Activated CD8-positive, alpha-beta memory T cell treated with anti-CD3 and anti-CD28 coated beads, Interleukin-2, amount 10 ng/mL, durations not matched to agents 7 days and 5 days (primary cell): ENCODE measurements at places on chromosomes 4 and X. TPM values are rescaled to one million over a fixed set of nuclear protein-coding genes. Genes with fewer than 3 reads are reported as not detected.

NCAPG gene
- 102 TPM for total RNA-seq

DNA sequence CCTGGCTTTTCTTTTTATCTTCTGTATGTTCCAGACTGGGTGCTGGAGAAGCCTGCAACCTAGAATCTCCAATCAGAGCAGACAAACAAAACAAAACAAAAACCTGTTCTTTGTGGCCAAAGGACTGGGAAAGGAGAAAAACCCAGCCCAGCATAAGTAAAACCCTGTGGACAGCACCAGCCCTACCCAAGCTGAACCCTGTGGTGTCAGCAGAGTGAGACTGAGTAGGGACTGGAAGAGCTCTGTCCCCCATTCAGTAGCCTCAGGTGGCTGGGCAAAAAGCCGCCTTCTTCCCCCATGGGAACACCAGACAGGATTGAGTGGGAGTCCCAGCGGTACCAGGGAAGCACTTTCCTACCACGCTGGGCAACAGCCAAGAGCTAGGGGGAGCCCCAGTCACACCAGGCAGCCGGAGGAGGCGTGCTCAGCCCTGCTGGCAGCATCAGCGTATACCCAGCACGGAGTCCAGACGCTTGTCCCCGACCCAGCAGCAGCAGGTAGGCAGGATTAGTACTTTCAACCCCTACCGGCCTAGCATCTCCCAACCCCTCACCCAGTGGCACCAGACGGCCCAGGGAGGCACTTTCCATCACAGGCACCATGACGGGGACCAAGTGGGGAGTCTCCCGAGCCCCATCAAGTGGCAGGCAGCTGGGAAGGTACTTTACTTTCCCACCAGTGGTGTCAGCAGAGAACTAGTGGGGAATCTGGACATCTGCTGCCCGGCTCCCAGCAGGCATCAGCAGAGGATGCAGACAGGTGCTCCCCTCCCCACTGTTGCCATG is 8.6 kb upstream of the JADE3 start:
- peaks cover 5% of the 10 kb centered on the region for H3K4me1 ChIP-seq
- peaks cover 27% of the 10 kb centered on the region for H3K27me3 ChIP-seq
- DNase-seq, result peak; percentile 65
- no peak overlapping the region for H3K27ac ChIP-seq
- H3K36me3 ChIP-seq, result no peaks in the 10 kb centered on the region

DNA sequence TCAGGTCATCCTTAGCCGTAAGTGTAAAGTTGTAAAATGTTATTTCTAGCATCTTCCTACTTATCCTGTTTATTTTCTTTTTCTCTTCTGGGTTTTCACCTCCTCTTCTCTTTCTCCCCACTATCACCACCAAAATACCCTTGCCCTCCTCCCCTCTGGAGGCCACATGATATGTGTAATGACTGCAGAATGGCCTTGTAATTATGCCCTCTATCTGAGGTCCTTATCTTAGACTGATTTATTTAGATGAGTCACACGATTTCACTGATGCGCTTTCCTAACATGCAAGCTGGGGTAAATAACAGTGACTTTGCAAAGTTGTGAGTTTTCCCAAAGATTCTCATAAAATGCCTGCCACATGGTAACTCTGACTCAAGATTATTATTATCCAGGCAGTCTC is 231.8 kb upstream of the GPRIN3 start:
- no peak for DNase-seq
- no peak overlapping the region for H3K4me3 ChIP-seq
- H3K4me1 ChIP-seq, result peaks cover 14% of the 10 kb centered on the region
- H3K27ac ChIP-seq, result no peak overlapping the region
- no peaks in the 10 kb centered on the region for H3K36me3 ChIP-seq
- peaks cover 22% of the 10 kb centered on the region for H3K27me3 ChIP-seq

DNA sequence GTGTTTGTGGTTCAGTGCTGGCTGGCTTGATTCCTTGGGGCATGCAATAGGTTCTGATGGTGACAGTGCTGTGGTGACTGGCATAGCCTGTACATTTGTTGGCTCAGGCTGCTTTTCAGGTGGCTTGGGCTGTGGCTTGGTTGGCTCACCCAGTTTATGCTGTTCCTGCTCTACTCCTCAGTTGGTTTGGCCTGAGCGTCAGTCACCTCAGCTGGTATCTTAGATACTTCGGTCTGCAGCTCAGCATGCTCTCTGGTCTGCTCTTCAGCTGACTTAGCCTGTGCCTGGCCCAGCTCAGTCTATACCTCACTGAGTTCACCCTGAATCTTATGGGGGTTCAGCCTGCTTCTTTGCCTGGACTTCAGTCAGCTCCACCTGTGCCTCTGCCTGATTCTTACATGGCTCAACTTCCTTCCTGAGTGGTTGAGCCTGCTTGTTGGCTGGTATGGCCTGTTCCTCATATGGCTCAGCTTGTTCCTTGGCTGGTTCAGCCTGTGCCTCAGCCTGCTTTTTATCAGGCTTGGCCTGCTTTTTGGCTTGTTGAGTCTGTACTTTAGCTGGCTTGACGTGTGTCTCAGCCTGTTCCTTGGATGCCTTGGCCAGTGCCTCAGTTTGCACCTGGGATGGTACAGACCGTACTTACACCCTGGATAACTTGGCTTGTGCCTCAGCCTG is 170.6 kb downstream of the MSN start:
- H3K4me1 ChIP-seq, result peaks cover 12% of the 10 kb centered on the region
- no peaks in the 10 kb centered on the region for H3K36me3 ChIP-seq
- H3K4me3 ChIP-seq, result no peak overlapping the region
- no peak for DNase-seq
- H3K27ac ChIP-seq, result no peak overlapping the region

ANXA5 gene
- 142 TPM for total RNA-seq

DNA sequence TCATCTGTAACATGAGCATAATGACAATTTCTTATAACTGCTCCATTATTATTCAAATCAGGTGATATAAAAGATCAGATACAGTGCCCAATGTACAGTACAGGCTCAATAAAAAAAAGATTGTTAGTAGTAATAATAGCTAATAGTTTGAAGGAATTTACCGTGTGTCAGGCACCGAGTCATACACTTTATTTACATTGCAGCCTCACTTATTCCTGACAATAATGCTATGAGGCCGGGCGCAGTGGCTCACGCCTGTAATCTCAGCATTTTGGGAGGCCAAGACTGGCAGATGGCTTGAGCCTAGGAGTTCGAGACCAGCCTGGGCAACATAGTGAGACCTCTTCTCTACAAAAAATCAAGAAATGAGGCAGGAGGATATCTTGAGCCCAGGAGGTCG is 10.1 kb upstream of the MAP7D3 start:
- no peak for DNase-seq
- no peak overlapping the region for H3K27ac ChIP-seq
- no peaks in the 10 kb centered on the region for H3K36me3 ChIP-seq
- H3K4me1 ChIP-seq, result peaks cover 13% of the 10 kb centered on the region
- H3K4me3 ChIP-seq, result no peak overlapping the region
- H3K27me3 ChIP-seq, result no peaks in the 10 kb centered on the region

CYTL1 gene
- total RNA-seq, result not detected

- H3K27ac ChIP-seq, result no peak overlapping the region
- H3K4me3 ChIP-seq, result no peak overlapping the region
- no peaks in the 10 kb centered on the region for H3K4me1 ChIP-seq
- no peaks in the 10 kb centered on the region for H3K36me3 ChIP-seq
- DNase-seq, result peak; percentile 40
Observed at GRCh38 chrX:134026565-134027311, 41.3 kb upstream of the GPC3 start.

DUSP9 gene
- total RNA-seq, result not detected

GRCh38 chrX:37796805-37797204 is 16.9 kb downstream of the CYBB start:
- H3K27ac ChIP-seq, result no peak overlapping the region
- H3K36me3 ChIP-seq, result no peaks in the 10 kb centered on the region
- no peak overlapping the region for H3K4me3 ChIP-seq

DNA sequence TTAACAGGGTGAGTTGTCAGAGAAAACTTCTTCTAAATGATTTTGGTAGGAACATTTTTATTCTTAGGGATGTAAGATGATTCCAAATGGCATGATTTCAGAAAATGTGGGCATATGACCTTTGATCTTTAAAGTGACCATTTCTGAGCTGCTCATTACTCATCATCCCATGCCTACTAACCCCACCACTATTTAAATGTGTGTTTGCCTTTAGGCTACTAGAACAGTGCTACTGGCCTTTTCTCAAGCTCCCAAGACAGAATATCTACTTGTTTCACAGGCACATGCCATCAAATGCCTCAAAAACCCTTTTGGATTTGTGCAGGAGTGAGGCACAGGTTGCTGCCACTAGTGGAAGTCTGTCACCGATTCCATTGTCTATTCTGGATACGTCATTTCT is 428.2 kb downstream of the ADAM29 start:
- no peak overlapping the region for H3K4me3 ChIP-seq
- H3K36me3 ChIP-seq, result no peaks in the 10 kb centered on the region
- no peak for DNase-seq
- no peaks in the 10 kb centered on the region for H3K4me1 ChIP-seq
- no peaks in the 10 kb centered on the region for H3K27me3 ChIP-seq

DNA sequence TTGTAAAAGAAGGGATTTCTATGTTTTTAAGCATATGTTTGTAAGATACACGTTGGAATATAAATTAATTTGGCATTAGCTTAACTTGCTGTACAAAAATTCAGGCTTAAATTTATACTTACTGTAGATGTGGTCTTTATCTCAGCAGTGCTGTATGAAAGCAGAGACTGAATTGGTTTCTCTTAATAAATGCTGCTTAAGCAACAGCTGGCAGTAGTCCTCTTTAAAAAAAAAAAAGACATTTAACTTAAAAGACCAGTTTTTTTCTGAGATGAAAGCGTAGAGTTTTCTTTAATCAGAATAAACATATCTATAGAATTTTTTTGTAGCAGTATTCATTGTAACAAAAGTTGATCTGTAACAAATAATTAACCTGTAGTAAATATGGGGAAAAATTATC is 124.6 kb downstream of the RAP1GDS1 start:
- no peak overlapping the region for H3K4me3 ChIP-seq
- no peak for DNase-seq
- H3K4me1 ChIP-seq, result no peaks in the 10 kb centered on the region
- H3K27me3 ChIP-seq, result no peaks in the 10 kb centered on the region

IDH3G gene
- 72.0 TPM for total RNA-seq
